Lung (tissue), 17 donors: ENCODE measurements at places on chromosomes 12 and 14.

DNA sequence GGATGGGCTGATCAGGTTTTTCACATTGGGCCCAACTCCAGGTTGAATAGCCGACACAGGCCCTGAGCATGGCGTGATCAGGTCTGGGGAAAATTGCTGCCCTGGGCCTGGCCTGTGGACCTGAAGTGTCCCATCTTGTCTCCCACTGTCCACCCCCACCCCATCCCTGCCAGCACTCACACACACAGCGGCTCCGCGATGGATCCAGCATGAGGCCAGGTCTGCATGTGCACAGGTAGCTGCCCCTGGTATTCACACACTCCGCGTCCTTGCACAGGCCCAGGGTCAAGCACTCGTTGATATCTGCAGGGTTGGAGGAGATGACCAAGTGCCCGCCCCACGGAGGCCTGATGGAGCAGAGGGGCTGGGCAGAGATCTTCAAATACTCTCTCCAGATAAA lies 38.7 kb downstream of the ISCA2 start:
- H3K36me3 ChIP-seq = peaks cover 4% of the 10 kb centered on the region
- no peaks in the 10 kb centered on the region for H3K27me3 ChIP-seq
- H3K27ac ChIP-seq = no peak overlapping the region
- no peak overlapping the region for H3K4me3 ChIP-seq

GRCh38 chr14:95486875-95487668 lies 29.4 kb downstream of the SYNE3 start:
- no peaks in the 10 kb centered on the region for H3K4me1 ChIP-seq
- H3K27ac ChIP-seq = no peak overlapping the region
- H3K27me3 ChIP-seq = no peaks in the 10 kb centered on the region
- H3K4me3 ChIP-seq = no peak overlapping the region

GRCh38 chr12:72082986-72083820 lies 144.6 kb downstream of the TPH2 start:
- peaks cover 24% of the 10 kb centered on the region for H3K4me1 ChIP-seq
- no peaks in the 10 kb centered on the region for H3K36me3 ChIP-seq
- H3K4me3 ChIP-seq = no peak overlapping the region
- no peaks in the 10 kb centered on the region for H3K27me3 ChIP-seq
- no peak overlapping the region for H3K27ac ChIP-seq

- no peaks in the 10 kb centered on the region for H3K27me3 ChIP-seq
- no peak overlapping the region for H3K4me3 ChIP-seq
- no peaks in the 10 kb centered on the region for H3K4me1 ChIP-seq
- no peak overlapping the region for H3K27ac ChIP-seq
- no peak for DNase-seq
These were observed 100.5 kb downstream of the VEZT start for GRCh38 chr12:95318071-95318545.

DNA sequence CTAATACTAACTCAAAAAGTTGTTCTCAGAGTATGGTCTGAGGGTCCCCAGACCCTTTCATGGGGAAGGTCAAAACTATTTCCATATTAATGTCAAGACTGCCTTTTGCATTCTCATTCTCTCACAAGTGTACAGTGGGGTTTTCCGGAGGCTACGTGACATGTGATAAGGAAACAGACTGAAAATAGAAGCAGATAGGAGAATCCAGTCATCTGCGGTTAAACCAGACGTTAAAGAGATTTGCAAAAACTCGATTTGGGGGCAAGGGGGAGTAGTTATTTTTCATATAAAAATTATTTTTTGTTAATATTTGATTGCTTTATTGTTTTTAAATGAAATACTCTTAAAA lies 1.0 kb upstream of the NAP1L1 start:
- H3K4me1 ChIP-seq = peaks cover 11% of the 10 kb centered on the region
- H3K36me3 ChIP-seq = peaks cover 7% of the 10 kb centered on the region
- H3K27me3 ChIP-seq = no peaks in the 10 kb centered on the region
- peak overlapping the region; percentile 98 for H3K27ac ChIP-seq
- no peak overlapping the region for H3K4me3 ChIP-seq
